ENCODE measurements at places on chromosomes 11 and 22.

GRCh38 chr11:102527041-102527440 is 3.5 kb downstream of the MMP7 start:
- no peak for DNase-seq

- no peak for DNase-seq
These were observed 44.0 kb downstream of the PARVA start for GRCh38 chr11:12421386-12421785.

DNA sequence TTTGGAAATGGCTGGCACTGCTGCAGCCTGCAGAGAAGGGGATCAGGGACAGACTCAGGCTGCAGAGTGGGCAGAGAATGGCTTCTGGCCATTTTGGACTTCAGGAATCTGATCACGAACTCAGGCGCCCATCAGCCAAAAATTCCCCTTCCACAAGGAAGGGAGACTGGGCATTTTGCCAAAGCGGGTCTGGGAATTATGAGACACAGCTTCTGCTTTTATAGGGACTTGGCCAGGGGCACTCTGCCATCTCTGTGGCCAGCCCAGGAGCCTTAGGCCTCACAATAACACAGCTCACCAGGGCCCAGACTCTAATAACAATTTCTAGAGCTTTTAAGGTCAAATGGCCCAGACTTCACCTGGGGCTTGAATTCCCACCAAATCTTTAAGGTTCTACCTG is 74.7 kb downstream of the CHST1 start:
- no peak for DNase-seq

DNA sequence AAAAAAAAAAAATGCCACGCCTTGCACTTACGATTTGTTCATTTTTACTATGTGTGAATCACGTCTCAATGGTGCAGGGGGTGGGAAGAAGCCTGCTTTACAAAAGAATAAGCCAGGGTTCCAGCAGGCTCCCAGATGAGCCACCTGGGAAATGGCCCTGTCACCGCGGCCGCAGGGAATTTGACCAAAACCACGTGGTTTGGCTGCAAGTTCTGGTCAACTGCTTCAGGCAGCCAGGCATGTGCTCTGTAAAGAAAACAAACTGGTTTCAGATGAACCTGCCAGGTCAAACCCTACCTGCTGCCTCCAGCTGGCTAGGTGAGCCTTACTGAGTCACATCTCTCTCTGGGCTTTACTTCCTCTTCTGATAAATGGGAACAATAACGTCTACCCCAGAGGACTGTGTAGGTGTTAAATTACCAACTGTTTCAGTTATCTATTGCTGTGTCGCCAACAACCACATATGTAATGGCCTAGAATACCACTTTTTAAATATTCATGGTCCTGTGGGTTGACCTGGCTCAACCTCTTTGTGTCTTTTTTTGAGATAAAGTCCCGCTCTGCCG is 30.5 kb upstream of the GCAT start:
- peak; percentile 87 for DNase-seq

GRCh38 chr11:23063276-23063675 is 203.0 kb upstream of the CCDC179 start:
- DNase-seq = no peak

DNA sequence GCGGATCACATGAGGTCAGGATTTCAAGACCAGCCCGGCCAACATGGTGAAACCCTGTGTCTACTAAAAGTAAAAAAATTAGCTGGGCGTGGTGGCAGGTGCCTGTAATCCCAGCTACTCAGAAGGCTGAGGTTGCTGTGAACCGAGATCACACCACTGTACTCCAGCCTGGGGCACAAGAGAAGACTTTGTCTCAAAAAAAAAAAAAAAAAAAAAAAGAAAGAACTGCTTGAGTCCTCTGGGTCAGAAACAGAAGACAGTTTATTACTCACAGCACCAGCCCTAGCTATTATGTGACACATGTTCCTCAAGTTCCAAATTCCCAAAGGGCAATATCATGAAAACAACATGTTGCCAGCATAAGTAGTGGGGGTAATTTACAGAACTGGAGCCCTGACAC is 1014.1 kb upstream of the RAG2 start:
- no peak for DNase-seq

DNA sequence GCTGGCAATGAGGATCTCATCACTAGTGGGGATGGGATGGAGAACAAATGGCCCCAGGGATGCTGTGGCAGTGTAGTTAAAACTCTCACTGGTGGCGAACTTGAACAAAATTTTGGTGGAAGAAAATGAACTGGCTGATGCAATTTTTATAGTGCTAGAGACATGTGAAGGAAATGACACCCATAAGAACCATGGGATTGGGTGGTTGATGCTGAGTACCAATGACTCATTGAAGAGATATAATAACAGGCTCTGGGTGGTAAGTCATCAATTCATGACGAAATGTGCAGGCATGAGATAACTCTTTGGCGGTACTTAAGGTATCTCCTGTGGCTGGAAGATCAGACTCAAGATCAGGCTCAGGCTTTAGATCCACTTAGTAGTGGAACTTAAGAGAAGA is 172.9 kb upstream of the DDI1 start:
- peak; percentile 65 for DNase-seq

GRCh38 chr11:69948256-69949141 is 129.3 kb upstream of the FGF3 start:
- DNase-seq = no peak

DNA sequence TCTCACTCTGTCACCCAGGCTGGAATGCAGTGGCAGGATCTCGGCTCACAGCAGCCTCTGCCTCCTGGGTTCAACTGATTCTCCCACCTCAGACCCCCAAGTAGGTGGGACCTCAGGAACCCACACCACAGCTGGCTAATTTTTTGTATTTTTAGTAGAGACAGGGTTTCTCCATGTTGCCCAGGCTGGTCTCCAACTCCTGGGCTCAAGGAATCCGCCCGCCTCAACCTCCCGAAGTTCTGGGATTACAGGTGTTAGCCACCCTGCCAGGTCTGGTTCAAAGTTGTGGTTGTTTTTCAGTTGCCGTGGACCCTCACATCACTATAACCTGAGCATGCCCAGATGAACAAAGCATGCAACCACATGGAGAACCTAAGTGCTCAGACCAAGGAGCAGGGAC is 13.0 kb upstream of the RAB39A start:
- DNase-seq = no peak

DNA sequence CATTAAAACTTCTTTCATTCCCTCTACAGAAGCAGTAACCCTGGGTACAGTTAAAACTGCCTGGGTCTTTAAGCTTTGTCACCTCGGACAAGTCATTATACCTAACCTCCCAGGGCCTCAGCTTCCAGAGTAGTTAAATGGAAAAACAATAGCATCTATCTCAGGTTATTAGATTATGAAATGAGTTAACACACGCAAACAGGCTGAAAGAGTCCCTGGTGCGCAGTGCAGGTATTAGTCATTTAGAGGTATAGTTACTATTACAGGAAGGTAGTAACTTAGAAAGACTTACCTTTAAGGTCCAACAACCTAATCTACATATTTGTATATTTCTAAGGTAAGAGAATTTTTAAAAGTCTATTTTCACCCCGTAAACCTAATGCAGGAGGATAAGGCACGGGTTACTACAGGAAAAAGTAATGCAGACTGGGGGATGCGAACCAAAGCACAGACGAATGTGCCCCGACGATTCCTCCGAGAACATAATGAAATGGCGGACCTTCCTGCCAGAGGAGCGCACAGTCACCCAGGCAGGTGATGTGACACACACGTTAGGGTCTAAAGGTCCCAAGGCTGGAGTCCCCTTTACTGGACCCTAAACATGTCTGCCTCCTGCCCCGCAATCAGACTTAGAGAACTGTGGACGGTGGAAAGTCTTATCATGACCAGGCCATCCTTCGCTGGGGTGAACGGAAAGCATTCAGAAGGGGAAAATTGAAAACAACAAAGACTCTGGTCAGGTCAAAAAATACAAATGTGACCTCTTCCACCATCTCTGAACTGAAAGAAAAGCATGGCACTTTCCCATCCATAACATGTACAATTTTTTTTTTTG is 1.3 kb downstream of the NAP1L4 start:
- no peak for DNase-seq

- DNase-seq = peak; percentile 10
These were observed 12.9 kb upstream of the WT1 start for GRCh38 chr11:32448232-32448631.

DNA sequence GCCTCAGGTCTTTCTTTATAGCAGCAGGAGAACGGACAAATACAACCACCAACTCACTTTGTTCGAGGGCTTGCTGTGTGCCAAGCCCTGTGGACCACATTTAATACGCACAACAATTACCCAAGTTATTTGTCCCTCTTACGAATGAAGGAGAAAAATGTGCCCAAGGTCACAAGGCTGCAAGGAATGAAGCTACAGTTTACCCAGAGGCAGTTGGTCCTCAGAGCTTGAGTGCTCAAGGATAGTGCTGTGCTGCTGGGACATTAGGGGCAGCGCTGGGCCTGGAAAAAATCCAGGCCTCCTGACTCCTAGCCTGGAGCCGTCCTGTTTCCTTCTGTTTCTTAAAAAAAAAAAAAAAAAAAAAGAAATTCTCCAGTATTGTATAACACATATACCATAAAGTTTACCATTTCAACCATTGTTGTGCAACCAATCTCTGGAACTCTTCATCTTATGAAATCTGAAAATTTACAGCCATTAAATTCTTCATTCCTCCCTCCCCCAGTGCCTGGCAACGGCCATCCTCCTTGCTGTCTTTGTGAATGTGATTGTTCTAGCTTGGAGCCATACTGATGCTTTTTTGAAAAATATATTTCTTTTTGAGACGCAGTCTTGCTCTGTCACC is 1.0 kb upstream of the C11orf86 start:
- DNase-seq = no peak

DNA sequence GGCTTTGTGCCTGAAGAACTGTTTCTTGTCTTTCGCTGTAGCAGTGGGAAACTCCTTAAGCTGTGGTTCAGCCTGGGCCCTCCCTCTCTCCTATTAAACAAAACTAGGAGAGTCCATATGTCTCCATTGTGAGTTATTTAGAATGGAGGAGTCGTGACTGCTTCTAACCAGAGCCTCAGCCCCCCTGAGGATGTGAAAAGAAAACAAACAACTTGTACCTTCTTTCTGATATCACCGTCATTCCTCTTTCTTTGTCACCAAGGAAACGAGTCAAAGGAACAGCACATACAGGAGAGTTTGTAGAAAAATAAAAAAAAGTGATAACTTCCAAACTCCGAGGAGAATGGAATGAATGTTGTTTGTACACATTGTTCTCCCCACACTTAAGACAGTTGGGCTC is 11.6 kb upstream of the EXT2 start:
- DNase-seq = no peak

GRCh38 chr11:109854731-109855130 is 238.5 kb upstream of the ZC3H12C start:
- DNase-seq = no peak

Data from HFFc6 (cell line).